ENCODE measurements at places on chromosomes 4 and X. TPM values are rescaled to one million over a fixed set of nuclear protein-coding genes. Genes with fewer than 3 reads are reported as not detected.

- DNase-seq, result no peak
Measured at GRCh38 chr4:188015025-188015940, 19.7 kb downstream of the ZFP42 start.

- peak; percentile 64 for DNase-seq
Measured at GRCh38 chr4:81052119-81053068, 21.9 kb downstream of the BMP3 start.

- peak; percentile 91 for DNase-seq
Measured at GRCh38 chr4:108036213-108036612, 46.5 kb downstream of the HADH start.

- DNase-seq, result peak; percentile 69
Measured at GRCh38 chr4:138870737-138871554, 144.6 kb upstream of the NOCT start.

DNA sequence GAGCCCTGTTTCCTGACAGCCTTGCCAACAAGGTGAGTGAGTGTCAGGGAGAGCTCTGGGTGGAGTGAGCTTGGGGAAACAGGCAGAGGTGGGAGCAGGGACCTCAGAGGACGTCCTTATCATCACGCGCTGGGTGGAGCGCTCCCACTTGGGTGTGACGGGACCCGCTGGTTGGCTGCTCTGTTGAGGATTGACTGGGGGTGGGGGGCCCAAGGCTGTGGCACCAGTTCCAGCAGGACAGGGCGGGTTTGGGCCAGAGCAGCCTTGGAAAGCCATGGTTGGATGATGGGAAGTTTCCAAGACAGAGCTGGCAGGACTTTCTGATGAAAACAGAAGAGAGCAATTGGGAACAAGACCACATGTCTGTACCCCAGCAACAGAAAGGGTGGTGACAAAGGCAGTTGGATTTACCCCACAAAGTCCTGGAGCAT lies 3.0 kb upstream of the PCGF3 start:
- no peak for DNase-seq

DNA sequence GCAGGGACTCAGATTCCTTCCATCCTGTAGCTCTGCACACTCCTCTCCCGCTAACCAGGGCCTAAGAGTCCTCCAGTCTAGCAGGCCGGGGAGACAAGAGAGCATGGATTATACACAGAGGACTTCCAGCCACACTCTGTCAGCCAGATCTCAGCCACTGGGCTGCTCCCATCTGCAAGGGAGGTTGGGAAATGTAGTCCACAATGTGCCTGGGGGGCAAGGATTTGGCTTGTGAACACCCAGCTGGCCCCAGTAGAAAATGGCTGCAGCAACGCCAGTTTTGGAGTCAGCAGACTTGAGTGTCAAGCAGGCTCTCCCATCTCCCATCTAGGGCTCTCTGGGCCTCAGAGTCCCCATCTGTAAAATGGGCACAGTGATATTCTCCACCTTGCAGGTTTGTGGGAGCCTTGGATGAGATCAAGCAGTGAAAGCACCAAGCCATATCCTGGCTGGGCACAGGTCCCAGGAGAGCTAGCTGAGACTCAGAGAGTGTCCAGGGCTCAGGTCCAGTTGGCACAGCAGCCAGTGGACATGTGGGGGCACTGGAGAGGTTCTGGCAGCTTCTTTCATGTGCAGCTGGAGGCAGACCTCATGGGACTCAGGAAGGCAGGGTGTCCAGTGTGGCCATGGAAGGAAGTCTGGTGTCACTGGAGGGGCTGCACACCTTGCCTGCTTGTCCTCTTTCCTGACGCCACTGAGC lies 14.6 kb downstream of the PSAPL1 start:
- DNase-seq, result no peak

DNA sequence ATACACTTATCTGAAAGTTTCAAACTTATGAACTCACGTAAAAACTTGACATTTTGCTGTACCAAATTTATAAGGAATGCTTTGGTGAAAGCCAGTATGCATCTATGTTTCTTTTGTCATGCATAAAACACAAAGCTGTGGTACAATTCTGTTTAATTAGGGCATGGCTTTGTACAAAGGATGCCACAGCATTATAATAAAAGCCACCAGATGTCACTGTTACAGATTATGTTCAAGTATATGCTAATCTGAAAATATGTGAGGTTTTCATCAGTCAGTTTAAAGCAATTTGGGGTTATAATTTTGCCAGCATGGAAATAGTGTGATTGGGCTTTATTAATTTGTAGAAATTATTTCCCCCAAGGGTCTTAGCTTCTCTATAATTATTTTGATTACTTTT lies 69.0 kb downstream of the ATOH1 start:
- no peak for DNase-seq

DNA sequence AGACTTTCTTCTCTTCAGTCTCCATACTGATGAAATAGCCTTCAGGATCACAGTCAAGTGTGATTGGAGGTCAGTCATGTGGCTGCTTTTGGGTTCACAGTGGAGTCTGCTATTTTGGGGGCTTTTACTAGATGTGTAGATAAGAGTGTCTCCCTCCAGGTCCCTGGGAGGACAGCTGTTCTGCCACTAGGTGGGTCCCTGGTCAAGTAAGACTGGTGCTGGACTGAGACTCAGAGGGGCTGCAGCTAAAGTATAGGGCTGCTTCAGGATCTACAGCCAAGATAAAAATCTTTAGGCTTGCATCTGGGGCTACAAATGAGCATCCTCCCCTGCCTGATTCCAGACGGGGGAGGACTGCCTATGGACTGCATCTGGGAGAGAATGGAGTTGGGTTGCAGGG lies 200.7 kb upstream of the ANKRD50 start:
- DNase-seq, result no peak

DNA sequence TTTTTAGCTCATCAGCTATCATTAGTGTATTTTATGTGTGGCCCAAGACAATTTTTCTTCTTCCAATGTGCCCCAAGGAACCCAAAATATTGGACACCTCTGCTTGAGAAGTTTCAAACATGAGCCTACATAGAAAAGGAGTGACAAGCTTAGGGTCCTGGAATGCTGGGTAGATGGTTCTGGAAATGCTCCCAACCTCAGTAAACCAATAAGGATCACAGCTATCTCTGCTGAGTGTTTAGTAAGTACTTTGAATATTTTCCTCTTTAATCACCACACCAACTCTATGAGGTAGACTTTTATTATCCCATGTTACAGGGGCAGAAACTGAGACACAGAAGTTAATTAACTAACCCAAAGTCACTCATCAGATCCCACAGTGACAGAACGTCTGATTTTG lies 164.9 kb upstream of the KLF3 start:
- no peak for DNase-seq

TGIF2LX gene
- not detected for total RNA-seq

- no peak for DNase-seq
Measured at GRCh38 chr4:10958226-10958856, 273.8 kb upstream of the CLNK start.

SRPX2 gene
- total RNA-seq, result not detected

WDR17 gene
- total RNA-seq, result 1.7 TPM

DNA sequence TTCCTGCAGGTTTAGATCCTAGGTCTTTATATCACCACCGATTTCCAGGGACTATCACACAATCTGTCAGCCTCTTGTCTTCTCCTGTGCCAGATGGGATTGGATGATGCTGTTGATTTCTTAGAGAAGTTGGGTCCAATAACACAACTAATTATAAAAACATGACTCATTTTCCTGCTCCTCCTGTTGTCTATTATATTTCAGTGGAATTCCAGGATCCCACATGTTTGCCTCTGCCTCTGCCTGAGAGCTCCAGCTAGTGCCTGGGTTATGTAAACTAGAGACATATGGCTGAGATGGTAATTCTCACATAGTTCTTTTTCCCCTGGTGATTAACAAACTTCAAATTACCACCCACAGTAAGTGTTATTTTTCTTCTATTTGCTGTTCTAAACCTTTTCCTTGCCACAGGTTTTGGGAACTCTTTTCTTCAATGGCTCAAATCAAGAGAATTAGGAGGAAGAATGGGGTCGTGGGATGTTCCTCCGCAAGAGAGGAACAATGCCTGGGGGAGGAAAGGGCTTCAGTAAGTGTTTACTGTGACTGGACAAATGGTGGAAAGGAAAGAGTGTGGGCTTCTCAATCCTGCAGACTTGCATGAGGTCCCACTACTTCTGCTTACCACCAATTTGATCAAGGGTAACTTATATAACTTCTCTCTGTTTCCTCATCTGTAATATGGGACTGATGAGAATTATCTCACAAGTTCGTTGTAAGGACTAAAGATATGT lies 3.4 kb upstream of the HOPX start:
- no peak for DNase-seq

HELT gene
- not detected for total RNA-seq

DNA sequence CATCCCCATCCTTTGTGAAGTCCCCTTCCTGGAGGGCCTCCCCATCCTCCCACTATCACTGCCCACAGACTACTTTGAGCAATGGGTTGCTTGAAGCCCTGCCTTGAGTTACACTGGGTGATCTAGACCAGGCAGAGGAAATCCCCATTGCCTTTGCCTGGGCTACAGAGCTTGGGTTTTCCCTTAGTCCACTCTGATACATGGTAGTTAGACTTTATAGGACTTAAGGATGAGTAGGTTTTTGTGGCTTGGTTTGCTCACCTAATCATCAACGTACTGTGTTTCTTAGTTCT lies 56.6 kb downstream of the TMEM131L start:
- DNase-seq, result peak; percentile 83

DNA sequence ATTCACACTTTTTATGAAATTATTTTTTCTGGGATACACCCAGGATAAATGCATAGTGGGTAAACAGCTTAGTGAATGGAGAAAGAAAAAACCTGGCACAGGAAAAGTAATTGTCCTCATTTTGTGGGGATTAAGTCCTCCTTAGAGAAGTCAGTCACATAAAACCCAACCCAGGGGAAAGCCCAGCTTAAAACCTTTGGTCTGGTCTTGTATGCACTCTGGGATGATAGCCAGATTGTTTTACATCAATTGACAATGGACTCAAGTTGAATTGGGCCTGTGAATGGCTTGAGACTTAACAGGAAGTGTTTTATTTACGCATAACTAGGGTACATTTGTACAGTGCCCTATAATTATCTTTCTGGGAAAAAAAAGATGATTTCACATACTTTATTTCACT lies 561.3 kb upstream of the GRIA3 start:
- no peak for DNase-seq

EDA2R gene
- total RNA-seq, result 5.8 TPM

GRCh38 chr4:121462660-121463261 lies 81.9 kb upstream of the QRFPR start:
- DNase-seq, result peak; percentile 69

- DNase-seq, result no peak
Measured at GRCh38 chr4:95693594-95693993, 144.8 kb upstream of the UNC5C start.

GRCh38 chr4:171644430-171645057 lies 168.7 kb upstream of the GALNTL6 start:
- no peak for DNase-seq

SMARCA1 gene
- total RNA-seq, result 0.44 TPM

GRCh38 chr4:5784960-5785611 lies 74.1 kb downstream of the EVC start:
- DNase-seq, result no peak

DNA sequence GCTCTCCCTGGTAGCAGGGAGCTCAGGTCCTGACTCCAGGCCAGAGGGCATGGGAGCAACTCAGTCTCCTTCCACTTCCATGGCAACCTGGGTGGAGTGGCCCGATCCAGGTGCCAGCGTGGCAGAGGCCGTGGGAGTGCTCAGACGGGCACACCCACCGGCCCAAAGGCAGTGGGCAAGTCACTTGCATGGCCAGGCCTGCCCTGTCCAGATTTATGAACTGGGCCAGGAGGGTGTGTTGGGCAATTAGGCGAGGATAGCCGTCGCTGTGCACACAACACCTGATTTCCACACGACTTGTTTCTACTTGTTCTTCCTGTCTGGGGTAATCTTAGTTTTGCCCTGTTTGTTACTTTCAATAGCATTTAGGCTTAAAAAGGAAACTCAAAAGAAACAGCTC lies 55.5 kb upstream of the NYX start:
- no peak for DNase-seq

DNA sequence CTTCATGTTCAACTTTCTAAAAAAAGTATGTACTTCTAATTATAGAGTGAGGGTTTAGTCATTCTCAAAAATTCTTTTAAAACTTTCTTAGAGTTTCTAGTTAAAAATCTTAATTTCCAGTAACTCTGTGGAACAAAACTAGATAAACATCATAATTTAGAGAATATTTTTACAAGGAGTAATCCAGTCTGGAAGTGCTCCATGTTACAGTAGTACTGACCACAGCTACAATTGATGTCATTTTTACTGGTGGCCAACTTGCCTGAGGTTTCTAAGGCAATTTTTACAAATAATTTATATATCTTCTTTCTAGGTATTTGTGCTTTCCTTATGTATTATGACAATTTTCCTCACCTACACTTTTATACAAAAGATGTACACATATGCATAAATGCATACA lies 490.4 kb downstream of the CENPC start:
- DNase-seq, result no peak

DNA sequence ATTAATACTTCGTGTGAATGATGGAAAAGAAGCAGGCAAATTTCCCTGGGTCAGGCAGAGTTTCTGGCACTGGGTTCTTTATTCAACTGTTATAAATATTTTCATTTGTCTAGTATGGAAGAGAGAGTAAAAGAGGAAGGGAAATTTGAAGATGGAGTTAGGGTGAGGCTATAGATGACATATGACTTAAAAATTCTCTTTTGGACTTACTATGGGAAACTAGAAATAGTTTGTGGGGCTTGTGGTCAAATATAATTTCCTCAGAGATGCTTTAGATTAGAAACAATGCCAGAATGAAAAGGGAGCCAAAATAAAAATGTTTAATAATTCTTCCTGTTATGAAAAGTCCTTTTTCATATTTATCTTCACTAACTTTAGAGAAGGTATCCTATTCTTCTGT lies 103.2 kb downstream of the GC start:
- DNase-seq, result no peak

- no peak for DNase-seq
Measured at GRCh38 chr4:52959541-52959940, 97.4 kb downstream of the RASL11B start.

DNA sequence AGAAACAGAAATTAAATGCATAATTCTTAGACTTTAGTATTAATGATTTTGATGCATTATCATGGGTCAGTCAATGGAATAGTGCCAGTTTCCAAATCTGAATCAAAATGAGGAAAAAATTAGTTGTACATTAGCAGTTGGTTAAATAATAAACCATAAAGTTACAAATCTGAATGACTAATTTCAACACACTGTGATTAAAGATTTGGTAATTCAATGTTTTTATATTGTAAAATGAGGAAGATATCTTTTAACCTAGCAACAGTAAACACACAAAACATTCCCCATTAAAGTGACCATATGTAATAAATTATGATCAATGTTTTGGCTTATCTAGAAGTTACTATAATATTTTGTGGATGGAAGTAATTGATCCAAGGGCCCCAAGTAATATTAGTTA lies 1.6 kb downstream of the FBXO8 start:
- no peak for DNase-seq

PDCL2 gene
- not detected for total RNA-seq

DNA sequence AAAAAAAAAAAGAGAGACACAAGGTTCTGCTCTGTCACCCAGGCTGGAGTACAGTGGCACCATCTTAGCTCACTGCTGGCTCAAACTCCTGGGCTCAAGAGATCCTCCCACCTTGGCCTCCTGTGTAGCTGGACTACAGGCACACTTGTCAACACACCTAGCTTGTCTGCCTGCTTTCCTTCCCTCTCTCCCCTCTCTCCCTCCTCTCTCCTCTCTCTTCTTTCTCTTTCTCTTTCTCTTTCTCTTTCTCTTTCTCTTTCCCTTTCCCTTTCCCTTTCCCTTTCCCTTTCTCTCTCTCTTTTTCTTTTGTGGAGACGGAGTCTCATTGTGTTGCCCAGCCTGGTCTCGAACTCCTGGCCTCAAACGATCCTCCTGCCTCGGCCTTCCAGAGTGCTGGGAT lies 132.1 kb downstream of the DIPK2B start:
- no peak for DNase-seq

Data from activated naive CD4-positive, alpha-beta T cell treated with anti-CD3 and anti-CD28 coated beads for 36 hours (primary cell).